ENCODE measurements at places on chromosomes 7 and 10.

GRCh38 chr7:17501441-17502212, 203.2 kb downstream of the AHR start:
- DNase-seq, result no peak

- no peak for DNase-seq
These were observed 6.1 kb upstream of the CAV2 start for GRCh38 chr7:116493449-116493848.

GRCh38 chr10:9051328-9051974, 997.0 kb downstream of the GATA3 start:
- no peak for DNase-seq

DNA sequence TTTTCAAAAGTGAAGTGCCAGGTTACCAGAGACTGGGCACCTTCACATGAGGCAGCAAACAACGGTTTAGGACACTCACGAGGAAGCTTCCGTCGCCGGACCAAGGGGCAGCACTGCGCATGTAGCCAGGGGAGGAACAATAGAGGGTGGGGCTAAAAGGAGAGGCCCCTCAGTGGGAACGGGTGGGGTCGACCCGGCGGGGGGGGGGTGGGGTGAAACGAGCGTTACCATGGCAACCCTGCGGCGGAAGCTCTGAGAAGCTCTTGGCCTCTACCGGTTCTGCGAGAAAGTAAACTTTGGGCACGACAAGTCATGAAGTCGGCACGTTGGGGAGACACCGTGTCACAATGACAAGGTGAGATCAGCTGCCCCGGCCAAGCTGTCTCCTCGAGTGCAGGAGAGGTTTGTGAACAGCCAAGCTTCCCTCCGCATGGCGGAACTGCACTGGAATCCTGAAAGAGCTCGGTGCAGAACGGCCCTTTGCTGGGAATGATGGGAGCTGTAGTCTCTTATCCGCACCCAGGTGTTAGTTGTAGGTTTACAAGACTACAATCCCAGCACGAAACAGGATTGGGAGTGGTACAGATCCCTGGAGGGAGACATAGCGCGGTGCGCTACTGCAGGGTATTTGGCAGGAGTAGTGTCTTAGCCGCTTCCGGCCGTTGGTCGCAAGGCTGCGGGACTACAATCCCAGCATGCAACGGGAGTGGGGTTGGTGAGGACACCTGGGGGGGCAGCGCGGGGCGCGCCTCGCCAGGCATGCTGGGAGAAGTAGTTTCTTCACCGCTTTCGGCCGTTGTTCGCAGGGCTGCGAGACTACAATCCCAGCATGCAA, 72.8 kb upstream of the ZNF722 start:
- DNase-seq, result peak; percentile 96

DNA sequence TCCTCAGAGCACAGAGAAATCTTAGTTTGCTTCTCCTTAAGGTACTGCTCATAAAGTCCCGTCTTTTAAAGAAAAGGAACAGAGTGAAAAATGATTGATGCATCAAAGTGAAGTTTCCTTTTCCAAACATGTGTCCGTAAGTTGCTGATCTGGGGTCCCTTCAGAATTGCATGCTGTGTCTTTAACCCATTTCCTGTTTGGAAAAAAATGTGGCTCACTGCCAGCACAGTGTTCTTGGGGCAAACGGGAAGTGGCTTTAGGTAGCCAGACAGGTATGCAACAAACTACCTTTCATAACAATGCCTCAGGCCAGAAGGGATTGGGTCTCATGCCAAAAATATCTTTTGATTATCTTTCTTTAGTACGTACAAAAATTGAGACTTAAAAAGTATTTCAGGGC, 50.9 kb downstream of the TFAM start:
- DNase-seq, result no peak

GRCh38 chr7:17041324-17041723, 159.5 kb upstream of the AGR3 start:
- DNase-seq, result no peak

- DNase-seq, result no peak
These were observed 24.4 kb downstream of the SKIDA1 start for GRCh38 chr10:21501091-21501490.

- DNase-seq, result no peak
These were observed 1255.5 kb upstream of the PHF14 start for GRCh38 chr7:9718071-9718661.

- no peak for DNase-seq
These were observed 201.8 kb downstream of the GLI3 start for GRCh38 chr7:42035210-42035609.

- no peak for DNase-seq
These were observed 4.6 kb downstream of the TECTB start for GRCh38 chr10:112287844-112288243.

- no peak for DNase-seq
These were observed 51.5 kb downstream of the ANKMY2 start for GRCh38 chr7:16594061-16594460.

DNA sequence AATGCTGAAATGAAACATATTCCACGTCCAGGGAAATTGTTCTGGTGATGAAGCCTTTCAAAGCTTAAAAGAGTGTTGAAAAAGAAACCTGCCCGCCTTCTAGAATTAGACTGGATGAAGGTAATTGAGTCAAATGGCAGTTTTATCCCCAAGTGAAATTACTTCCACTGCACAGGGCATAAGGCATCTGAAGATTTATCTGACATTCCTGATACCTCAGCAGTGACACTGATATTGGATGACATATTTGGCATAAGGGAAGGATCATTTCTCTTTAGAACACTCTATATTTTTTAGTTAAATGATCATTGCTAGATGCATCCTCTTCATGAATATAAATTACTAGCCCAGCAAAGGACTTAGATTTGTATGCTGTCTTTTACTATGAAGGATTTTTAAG, 229.6 kb upstream of the TPK1 start:
- no peak for DNase-seq

DNA sequence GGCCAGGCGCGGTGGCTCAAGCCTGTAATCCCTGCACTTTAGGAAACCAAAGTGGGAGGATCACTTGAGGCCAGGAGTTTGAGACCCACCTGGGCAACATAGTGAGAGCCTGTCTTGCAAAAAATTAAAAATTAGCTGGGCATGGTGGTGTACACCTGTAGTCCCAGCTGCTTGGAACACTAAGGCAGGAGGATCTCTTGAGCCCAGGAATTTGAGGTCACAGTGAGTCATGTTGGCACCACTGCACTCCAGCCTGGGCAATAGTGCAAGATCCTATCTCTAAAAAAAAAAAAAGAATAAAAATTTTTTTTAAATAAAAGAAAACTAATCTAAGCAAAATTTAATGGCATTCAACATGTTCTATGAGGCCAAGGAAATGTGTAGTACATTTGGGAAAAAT, 44.9 kb upstream of the UBN2 start:
- DNase-seq, result no peak

DNA sequence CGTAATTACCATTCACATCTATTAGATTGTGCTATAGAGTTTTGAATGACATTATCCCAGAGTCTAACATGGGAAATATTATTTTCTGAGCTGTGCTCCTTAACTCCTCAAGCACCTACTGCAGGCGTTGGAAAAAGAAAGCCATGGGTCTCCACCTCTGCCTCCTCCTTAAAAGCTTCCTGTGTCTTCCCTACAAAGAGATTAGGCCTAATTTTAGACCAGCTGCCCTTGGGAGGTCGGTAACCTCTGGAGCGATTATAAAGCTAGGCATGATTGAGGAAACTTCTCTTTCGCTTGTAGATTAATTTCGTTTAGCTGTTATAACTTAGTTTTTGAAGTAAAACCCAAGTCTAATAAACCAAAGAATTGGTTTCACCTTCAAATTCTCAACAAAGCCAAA, 75.2 kb downstream of the PLXDC2 start:
- no peak for DNase-seq

DNA sequence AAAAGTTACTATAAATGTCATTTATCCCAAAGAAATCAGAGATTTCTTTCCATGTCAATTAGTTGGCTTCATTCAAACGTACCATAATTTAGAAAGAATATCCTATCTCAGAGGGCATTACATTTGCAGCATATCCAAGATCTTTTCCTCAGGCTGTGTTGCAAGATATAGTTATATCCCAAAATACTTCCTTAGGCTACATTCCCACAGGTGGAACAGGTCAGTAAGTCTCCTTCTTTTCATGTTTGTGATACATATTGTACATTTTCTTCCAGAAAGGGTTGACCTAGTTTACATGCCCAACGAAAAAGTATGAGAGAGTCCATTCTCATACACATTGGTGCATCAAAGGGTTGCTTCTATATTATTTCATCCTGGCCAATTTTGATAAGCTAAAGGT, 26.9 kb upstream of the VWA2 start:
- no peak for DNase-seq

DNA sequence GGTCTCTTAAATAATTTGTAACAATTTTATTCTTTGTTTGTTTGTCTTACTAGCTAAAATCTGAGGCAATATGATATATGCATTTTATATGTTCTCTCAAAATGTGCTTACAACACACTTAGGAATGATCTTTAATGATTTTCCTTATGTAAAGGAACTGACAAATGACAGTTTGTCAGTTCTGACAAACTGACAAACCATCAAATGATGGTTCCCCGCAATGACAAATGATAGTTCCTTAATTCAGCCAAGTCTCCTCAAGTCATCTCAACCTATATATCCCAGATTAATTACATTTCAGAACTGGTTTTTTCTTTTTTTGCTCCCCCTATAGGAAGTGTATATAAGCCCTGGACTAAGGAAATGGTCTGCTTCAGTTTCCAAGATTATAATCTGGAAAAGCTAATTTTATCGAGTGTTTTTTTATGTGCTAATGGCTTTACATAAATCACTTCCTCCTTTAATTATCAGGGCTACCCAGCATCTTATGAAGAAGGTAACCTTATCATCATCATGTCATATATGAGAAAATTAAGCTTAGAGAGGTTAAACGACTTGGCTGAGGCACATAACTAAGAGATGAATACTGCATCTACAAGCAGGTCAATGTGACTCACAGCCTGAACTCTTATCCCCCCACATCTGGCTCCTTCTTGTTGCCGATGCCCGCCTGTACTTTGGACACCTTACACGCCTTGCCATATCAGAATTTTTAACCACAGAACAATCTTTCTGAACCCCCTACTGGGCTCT, 75.1 kb downstream of the RELN start:
- DNase-seq, result no peak

DNA sequence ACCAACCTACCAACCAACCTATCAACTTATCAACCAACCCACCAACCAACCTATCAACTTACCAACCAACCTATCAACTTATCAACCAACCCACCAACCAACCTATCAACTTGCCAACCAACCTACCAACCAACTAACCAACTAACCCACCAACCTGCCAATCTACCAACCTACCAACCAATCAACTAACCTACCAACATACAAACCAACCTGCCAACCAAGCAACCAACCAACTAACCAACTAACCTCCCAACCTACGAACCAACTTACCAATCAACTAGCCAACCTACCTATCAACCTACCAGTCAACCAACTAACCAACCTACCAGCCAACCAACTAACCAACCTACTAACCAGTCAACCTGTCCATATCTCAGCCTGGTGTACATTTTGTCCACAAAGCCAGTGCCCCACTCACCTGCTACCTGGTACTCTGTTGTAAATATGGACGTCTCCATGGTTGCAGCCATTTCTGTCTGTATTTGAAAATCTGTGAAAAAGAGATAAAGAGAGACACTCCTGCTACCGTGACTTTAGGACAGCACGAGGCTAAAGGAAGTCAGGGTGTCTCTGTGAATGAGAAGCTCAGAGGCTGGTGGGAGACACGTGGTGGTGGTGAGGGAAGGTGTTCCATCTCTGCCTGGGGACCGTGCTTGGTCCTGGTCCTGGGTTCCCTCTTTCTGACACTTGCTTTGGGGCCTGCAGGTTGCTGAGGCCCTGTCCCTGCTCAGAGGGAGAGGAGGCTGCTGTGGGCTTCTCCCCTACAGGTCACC, 41.9 kb upstream of the IL15RA start:
- DNase-seq, result no peak

DNA sequence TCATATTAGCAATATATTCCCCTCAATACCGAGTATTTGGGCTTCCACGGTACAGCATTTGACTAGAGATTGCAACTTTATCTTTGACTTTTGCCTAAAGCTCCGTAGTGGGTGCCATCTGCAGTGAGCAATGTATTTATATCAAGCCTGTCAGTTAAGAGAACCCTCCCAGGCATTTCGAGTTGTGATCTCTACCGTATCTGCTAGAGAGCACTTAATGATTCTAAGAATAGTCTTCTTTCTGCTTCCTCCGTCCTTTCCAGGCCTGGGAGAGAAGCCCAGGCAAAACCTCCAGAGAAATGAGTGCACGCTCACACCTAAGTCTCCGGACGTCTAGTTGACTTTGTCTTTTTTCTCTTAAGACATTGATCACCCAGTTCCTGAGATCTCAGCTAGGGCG, 210.6 kb downstream of the KLF6 start:
- DNase-seq, result no peak

GRCh38 chr7:101302641-101303101, 18.9 kb downstream of the IFT22 start:
- DNase-seq, result no peak

DNA sequence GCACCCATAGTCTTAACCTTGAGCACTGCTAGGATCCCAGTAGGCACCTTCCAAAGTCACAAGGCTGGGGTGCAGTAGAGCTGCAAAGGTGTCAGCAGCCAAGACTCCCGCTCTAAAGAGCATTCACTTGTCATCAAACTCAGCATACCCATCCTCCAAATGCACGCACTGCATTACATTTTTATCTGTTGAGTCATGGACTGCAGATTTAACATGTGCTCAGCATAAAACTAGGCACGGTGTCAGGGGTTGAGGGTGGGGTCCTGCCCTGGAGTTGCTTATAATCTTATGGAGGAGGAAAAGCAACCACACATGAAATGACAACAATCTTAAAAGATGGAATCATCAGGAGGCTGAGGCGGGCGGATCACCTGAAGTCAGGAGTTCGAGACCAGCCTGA, 102.6 kb downstream of the PARP12 start:
- no peak for DNase-seq

GRCh38 chr7:91527460-91527859, 263.2 kb downstream of the FZD1 start:
- no peak for DNase-seq
